Activated CD8-positive, alpha-beta memory T cell treated with anti-CD3 and anti-CD28 coated beads for 1 hour (primary cell): ENCODE measurements at places on chromosomes 3 and 15.

GRCh38 chr3:140249188-140249587, 314.2 kb downstream of the CLSTN2 start:
- no peak for DNase-seq

DNA sequence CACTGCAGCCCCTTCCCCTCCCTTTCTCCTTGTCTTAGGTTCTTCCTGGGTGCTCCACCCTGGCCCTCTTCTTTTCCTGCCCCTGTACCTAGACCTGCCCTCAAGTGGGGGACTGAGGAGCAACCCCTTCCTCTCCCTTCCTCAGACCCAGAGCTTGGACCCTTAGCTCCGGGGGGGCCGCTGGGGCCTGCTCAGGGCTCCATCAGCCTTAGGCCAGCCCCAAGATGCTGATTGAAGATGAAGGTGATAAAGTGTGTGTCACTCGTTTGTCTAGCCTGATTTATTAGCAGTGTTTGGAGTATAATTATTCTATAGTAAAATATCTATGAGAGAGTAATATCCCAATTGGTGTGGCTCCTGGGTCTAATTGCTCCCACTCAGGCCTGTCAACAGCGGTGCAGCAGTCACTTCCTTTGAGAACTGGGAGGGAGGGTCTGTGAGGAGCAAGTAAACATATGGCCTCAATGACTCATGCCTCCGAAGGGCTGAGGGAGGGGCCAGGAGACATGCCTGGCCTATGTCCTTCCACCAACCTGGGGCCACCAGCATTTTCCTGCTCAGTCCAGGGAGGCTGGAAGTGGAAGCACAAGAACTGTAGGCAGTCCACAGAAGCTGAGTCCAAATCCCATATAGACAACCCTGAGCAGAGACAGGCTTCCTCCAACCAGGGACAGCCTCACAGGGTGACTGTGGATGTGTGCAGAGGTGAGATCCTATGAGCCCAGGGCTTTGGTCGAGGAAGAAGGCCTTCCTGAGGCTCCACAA, 123.2 kb downstream of the DNAJB8 start:
- no peak for DNase-seq

DNA sequence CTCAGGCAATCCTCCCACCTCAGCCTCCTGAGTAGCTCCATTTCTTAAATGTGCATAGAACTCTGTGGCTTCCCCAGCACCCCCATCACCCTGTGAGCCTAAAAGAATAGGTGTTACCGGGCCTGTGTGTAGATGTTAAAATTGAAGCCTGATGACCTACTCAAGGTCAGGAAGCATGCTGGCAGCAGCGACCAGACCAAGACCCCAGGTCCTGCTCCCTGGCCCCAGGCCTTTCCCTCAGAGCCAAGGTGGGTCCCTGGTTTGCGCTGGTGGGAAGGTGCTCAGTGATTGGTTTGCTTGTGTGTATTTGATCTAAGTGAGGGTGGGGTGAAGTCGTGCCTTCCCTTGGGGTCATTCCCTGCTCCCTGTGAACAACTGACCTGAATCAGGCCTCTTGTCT, 18.4 kb upstream of the CRABP1 start:
- DNase-seq: no peak

DNA sequence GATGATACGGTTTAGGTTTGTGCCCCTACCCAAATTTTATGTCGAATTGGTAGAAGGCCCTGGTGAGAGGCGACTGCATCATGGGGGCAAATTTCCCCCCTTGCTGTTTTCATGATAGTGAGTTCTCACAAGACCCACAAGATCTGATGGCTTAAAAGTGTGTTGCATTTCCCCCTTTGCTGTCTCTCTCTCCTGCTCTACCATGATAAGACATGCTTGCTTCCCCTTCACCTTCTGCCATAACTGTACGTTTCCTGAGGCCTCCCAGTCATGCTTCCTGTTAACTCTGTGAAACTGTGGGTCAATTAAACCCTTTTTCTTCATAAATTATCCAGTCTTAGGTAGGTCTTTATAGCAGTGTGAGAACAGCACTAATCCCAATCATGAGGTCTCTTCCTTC, 381.2 kb downstream of the RSL24D1 start:
- no peak for DNase-seq

DNA sequence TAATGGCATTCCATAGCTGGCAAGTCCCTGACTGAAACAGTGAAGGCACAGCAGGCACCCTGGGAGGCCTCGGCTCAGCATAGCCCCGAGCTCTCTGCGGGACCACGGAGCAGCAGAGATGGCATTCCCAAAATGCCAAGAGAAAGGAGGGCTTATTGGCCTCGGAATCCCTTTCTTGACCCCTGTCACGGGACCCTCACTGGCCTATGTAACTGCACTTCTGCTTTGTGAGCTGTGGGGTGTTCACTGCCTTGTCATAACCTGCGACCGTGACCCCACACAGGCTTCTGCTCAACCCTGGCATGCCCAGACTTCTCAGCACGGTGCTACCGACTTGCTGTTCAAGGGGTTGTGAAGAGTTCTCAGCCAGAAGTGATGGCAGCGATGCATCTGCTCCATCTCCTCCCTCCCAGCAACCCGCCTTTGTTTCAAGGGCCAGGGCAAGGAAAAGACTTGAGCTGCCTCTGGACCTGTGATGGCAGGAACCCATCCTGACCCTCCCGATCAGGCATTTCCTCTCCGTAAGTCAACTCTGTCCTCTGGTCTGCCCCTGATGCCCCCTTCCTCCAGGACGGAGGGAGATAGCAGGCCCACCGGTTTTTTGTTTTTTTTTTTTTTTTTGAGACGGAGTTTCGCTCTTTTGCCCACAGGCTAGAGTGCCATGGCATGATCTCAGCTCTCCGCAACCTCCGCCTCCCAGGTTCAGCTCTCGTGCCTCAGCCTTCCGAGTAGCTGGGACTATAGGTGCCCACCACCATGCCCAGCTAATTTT, 30.5 kb downstream of the EHD4 start:
- no peak for DNase-seq

- no peak for DNase-seq
Measured at GRCh38 chr3:5036858-5037257, 57.6 kb downstream of the BHLHE40 start.

DNA sequence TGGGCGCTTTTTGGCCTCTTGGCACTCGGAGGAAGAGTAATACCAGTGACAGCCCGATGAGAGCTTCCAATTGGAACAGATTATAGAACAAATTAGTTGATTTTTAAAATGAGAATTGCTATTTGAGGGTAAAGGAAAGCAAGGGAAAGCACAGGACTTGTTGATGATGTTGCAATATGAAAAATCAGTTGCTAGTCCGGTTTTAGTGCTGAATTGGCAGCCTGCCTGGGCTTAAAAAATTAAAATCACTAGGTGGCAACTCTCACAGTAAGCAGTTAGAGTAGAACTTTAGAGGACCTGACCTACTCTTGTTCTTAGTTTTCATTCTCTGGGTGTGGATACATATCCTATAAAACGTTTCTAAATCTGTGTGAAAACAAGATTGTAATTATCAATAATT, 2.1 kb upstream of the SCAANT1 start:
- no peak for DNase-seq

GRCh38 chr15:99016680-99017321, 9.2 kb upstream of the PGPEP1L start:
- DNase-seq: no peak

GRCh38 chr15:27095886-27096624, 125.1 kb downstream of the GABRG3 start:
- DNase-seq: no peak

GRCh38 chr15:40103864-40104271, 4.8 kb downstream of the BMF start:
- no peak for DNase-seq

GRCh38 chr3:150627557-150627956, 24.4 kb downstream of the SELENOT start:
- no peak for DNase-seq

DNA sequence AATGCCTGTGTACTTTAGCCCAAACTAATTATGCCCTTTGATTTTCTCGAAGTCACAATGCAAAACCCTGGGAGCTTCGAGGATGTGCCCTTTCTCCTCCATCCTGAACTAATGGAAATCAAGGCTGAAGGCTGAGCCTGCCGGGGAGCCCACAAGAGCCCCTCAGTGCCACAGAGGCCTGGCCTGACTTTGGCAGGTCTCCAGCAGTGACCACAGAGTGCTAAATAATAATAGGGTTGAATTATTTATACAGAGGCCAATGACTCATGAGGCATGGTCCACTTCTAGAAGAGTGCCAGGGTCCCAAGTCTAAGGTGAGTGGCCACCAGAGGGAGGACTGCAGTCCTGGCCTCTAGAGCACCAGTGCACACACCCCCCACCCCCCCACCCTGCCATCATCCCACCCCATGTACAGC, 19.1 kb upstream of the GLCE start:
- DNase-seq: no peak

- DNase-seq: no peak
Measured at GRCh38 chr3:146131616-146132410, 29.2 kb downstream of the PLOD2 start.

GRCh38 chr3:61526308-61526707, 35.1 kb upstream of the PTPRG start:
- no peak for DNase-seq

DNA sequence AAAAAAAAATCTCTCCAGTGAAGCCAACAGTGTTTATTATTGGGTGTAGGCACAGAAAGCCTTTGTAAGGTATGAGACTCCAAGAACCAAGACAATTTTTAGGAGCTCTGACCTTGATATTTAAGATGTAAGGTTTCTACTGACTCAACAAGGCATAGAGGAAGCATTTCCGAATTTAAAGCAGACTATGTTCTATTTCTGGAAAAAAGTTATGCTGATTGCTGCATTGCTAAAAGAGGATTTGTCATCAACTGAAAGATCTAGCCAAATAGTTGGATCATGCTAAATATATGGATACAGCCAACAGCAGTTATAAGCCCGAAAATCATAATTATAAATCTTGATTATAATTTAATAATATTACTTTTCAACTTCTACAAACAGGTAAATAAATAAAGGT, 53.3 kb upstream of the MELTF start:
- DNase-seq: no peak

GRCh38 chr15:89122505-89123180, 34.4 kb downstream of the ABHD2 start:
- DNase-seq: no peak

- no peak for DNase-seq
Measured at GRCh38 chr3:8380904-8381704, 120.5 kb upstream of the LMCD1 start.

- no peak for DNase-seq
Measured at GRCh38 chr3:44042772-44043171, 198.9 kb upstream of the TOPAZ1 start.

DNA sequence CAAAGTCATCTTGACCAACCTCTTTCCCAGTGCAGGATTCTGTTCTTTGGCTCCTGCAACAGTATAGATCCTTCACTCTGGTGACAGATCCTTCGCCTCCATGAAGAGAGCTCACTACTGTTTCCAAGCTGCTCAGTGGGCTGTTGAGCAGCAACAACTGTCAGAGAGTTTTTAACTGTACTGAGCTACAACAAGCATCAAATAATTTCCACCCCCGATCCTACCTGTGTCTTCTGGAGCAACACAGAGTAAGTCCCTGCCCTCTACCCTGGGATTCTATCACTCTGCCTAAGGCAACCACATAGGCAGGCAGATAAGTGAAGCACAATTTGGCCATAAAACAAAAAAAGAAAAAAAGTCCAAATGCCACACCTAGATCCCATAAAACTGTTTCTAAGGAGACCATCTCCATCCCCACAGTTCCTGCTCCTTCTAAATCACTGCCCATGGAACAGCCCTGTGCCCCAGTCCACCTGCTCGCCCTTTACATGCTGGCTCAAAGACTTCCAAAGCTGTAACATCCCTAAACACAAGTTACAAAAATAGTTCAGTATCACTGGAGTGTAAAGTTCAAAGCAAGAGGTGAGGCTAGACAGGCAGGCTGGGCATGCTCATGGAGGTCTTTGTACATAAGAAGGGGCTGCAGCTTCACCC, 37.8 kb upstream of the ANPEP start:
- DNase-seq: no peak

DNA sequence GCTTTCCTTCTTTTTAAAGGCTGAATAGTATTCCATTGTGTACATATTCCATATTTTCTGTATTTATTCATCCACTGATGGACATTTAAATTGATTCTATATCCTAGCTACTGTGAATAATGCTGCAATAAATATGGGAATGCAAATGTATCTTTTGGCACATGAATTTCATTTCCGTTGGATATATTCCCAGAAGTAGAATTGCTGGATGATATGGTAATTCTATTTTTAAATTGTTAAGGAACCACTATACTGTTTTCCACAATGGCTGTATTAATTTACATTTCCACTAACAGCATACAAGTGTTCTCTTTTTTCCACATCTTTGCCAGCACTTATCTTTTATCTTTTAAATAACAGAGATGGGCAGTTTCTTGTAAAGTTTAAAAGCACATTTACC, 302.7 kb downstream of the CTNNB1 start:
- DNase-seq: no peak

- DNase-seq: no peak
Measured at GRCh38 chr15:90124507-90124906, 22.2 kb upstream of the IDH2 start.

DNA sequence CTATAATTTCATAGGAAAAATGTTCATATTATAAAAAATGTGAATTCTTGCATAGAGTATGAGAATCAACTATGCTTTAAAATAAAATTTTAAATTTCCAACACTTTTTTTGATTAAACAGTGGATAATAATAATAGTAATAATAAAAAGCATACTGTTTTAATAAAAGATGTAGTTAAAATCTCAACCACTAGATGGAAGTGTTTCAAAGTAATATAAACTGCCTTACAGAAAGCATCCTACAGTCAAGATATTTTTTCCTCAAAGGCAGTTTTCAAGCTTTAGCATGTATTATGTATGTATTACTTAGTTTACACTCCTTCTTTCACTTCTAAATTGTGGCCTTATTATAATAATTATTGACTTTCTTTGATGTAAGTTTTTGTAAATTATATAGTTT, 217.5 kb downstream of the CHL1 start:
- DNase-seq: no peak

GRCh38 chr3:188706176-188706575, 465.6 kb upstream of the TPRG1 start:
- DNase-seq: no peak

DNA sequence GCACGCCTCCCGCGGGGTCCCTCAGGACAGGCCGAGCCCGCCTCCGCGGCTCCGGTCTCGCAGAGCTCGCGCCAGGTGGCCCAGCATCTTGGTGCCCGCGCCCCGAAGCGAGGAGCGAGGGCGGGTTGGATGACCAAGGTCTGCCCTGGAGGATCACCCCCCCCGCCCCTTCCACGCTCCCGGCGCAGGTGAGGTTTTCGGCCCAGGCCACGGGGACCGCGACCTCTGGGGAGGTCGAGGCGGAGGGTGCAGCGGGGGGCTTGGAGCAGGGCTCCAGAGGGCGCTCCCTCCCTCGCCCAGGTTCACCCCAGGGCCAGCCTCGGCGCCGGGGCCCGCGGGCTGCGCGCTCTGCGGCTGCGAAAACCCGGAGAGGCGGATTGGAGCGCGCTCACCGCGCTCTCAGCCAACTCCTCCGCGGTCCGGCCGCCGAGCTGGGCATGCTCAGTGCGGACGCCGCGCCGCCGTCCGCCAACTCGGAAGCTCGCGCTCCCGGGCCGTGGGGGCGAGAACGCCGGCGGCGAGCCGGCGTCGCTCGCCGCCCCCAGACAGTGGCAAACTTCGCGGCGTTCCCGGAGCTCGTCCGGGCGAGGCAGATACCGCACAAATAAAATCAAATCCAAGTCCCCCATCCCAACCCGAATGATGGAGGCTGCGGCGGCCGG, at the start of gene MED12L:
Gene MED12L, plus strand, starts transcription at position 438 of the 662 bp plus-strand sequence. CDS start 1,263 bp downstream, outside the sequence.
- peak; percentile 17 for DNase-seq

GRCh38 chr15:38029736-38030135, 95.3 kb downstream of the TMCO5A start:
- no peak for DNase-seq
